Activated CD8-positive, alpha-beta T cell treated with anti-CD3 and anti-CD28 coated beads for 36 hours (primary cell): ENCODE measurements at places on chromosomes 5 and 9. TPM values are rescaled to one million over a fixed set of nuclear protein-coding genes. Genes with fewer than 3 reads are reported as not detected.

GRCh38 chr9:89675058-89675742 is 70.4 kb downstream of the GADD45G start:
- DNase-seq: no peak

DNA sequence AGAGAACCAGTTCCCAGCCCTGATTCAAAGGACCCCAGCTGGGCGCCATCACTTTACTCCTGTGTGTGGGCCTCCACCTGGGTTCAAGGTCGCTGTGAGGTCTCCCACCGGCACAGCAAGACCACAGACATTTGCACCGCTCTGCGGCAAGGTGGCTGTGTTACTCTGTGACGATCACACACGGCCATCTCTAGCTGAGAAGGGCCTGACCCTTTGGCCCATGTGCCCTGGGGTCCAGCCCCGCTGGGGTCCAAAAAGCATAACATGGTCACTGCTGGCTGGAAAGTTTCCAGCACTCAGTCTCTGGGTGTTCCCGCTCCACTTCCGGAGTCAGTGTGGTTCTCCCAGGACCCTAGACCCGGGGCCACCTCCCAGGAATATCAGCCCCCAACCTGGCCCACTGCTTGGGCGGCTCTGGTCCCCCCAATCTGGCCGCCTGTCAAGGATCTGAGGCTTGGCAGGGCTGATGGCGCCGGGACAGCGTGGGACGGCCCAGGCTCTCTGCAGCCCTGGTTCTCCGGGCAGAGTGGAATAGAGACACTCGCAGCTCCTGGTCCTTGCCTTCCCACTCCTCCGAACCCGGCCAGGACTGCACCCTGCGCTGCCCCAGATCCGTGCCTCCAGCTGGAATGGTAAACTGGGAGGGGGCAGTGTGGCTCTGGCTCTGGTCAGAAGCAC is 3.9 kb upstream of the LMX1B start:
- DNase-seq: no peak

DNA sequence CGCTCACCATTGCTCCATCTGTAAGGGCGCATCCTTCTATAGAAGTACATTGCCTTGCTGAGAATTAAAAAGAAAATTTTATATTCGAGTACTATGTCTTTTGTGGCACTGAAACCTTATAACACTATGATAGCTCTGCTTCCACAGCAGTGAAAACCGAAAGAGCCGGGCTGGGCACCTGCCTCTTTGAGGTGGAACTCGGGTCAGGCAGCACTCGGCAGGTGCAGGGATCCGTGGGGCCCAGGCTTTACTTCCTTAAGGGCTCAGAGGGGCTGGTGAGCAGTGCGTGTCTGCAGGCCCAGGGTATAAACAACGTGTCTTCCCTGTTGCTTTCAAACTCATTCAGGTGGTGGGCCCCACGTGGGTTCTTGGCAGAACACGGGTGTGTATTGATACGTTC is 69.9 kb downstream of the OTULIN start:
- DNase-seq: no peak

DNA sequence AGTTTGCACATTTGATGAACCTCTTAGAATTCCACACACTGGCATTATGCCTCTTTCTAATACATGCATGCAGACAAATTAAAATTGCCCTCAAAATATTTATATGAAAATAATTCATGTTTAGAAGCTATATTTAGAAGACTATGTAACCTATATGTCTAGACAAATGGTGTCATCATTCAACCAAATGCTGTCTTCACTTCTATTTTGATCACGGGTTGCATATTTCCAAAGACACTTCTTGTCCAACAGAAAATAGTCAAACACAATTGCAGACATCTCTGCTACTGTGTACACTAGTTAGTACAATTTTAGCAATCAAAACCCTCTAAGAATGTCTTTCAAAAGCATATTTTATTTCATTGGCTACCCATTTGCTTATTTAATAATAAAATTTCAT is 114.0 kb downstream of the FBXO38 start:
- no peak for DNase-seq

DNA sequence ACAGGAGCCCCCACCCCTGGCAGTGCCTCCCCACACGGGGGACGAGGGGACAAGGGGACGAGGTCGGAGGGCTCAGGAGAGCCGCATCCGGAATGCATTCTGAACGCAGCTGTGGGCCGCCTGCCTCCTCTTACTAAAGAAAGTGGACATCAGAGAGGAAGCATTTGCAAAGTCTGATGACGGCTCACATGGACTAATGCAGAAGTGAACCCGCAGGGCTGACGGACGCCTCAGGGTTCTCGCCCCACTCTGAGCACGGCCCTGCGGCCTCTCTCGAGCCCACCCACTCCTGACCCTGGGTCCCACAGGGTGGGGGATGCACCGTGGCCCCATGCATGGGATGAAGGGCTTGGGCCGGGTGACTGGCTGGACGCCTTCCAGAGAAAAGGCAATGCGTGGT is 5.9 kb downstream of the LPCAT1 start:
- no peak for DNase-seq

NSG2 gene
- total RNA-seq: not detected

LCN12 gene
- total RNA-seq: 1.3 TPM
